ENCODE measurements at places on chromosomes 12 and 14.

DNA sequence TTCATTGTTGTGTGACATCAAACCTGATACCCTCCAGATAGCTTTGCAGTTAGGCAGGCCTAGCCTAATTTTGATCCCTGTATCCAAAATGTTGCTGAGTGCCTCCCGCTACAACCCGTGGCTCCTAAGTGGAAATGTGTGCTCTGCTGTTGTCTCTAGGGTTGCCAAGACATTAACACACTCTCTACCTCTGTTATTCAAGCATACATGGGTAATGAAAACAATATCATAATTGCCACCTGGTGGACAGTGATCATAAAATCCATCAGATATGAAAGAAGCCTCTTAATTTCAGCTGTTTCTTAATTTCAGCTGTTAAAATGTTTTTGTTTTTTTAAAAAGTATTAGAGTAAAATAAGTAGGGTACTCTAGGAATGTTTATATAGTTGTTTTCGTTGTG is 93.5 kb downstream of the PLEKHA5 start:
- H3K27me3 ChIP-seq, result no peaks in the 10 kb centered on the region
- no peak overlapping the region for H3K4me3 ChIP-seq
- H3K27ac ChIP-seq, result peak overlapping the region; percentile 70
- DNase-seq, result no peak
- no peaks in the 10 kb centered on the region for H3K36me3 ChIP-seq

DNA sequence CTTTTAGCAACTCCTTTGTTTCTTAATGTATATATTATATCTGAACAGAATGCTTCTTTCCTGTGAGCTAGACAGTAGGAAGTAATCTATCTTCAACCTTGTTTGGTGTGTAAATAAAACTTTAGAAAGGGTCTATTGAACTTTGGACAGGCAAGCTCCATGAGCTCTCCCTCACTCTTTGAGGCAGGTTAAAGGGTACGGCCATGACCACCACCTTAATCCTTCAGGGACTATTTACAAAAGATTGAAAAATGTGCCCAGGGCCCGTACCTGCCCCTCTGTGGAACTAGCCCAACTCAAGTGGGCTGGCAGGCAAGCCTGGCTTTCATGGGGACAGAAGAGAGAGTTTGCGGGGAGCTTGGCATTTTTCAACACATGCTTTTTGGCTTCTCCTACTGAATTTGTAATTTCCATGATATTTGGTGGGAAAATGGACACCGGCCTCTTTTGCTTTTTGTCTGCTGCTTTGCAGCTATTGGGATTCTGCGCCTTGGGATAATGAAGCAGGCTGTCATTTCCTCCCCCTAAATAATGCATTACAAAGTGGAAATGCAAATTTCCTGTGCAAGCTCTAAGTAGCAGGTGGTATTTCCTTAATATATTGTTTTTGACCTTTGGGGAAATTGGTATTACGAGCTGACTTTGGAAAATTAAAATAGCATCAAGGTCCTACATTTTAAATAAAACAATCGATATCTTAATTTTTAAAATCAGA is 106.0 kb downstream of the HMGA2 start:
- no peak for DNase-seq
- peaks cover 39% of the 10 kb centered on the region for H3K36me3 ChIP-seq
- no peak overlapping the region for H3K4me3 ChIP-seq
- H3K27me3 ChIP-seq, result no peaks in the 10 kb centered on the region
- peaks cover 44% of the 10 kb centered on the region for H3K4me1 ChIP-seq
- peak overlapping the region; percentile 3 for H3K27ac ChIP-seq

- H3K36me3 ChIP-seq, result no peaks in the 10 kb centered on the region
- DNase-seq, result no peak
- no peaks in the 10 kb centered on the region for H3K4me1 ChIP-seq
- no peak overlapping the region for H3K27ac ChIP-seq
Observed at GRCh38 chr12:112638420-112638819, 153.1 kb upstream of the RPH3A start.

DNA sequence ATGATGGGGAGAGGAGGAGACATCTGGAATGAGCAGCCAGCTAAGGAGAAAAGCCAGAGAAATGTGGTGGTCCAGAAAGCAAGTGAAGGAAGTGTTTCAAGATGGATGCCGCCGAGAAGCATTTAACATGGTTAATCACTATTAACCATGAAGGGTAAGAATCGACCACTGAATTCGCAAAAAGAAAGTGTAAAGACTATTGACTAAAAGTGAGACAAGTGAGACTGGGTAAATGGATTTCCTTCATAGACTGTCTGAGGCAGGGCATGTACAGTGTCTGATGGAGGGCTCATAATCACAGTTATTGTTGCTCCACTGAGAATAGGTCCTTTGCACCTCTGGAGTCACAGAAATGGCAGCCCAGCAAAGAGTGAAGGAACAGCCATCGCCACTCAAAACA is 25.3 kb upstream of the CLMN start:
- no peak for DNase-seq
- no peaks in the 10 kb centered on the region for H3K36me3 ChIP-seq

DNA sequence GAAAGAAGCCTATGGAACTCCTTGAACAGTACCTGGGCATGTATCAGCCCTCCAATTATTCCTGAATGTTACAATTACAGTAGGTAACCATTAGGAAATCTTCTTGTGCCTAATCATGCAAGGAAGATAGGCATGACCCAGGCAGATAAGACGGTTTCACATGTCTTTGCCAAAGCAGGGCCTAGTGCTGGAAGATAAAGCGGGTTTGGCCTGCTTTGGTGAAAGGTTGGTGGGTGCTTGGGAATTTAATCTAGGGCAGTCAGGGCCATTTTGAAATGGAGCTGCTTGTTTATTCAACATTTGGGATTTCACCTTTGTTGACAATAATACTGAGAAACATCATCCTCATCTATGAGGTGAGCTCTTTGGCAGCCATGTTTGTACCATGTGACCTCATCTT is 12.5 kb upstream of the SRSF5 start:
- DNase-seq, result no peak
- H3K27ac ChIP-seq, result no peak overlapping the region
- H3K4me3 ChIP-seq, result no peak overlapping the region
- no peaks in the 10 kb centered on the region for H3K4me1 ChIP-seq
- H3K27me3 ChIP-seq, result peaks cover 4% of the 10 kb centered on the region

GRCh38 chr14:31937730-31938346 is 139.3 kb upstream of the ARHGAP5 start:
- H3K36me3 ChIP-seq, result no peaks in the 10 kb centered on the region
- DNase-seq, result no peak
- no peaks in the 10 kb centered on the region for H3K27me3 ChIP-seq

GRCh38 chr12:32549675-32550079 is 129.4 kb upstream of the DNM1L start:
- peaks cover 14% of the 10 kb centered on the region for H3K4me1 ChIP-seq
- peak; percentile 41 for DNase-seq
- no peaks in the 10 kb centered on the region for H3K27me3 ChIP-seq
- no peaks in the 10 kb centered on the region for H3K36me3 ChIP-seq
- peak overlapping the region; percentile 16 for H3K4me3 ChIP-seq
- H3K27ac ChIP-seq, result peak overlapping the region; percentile 4

GRCh38 chr12:6606331-6607131 is 648 bp downstream of the CHD4 start:
- H3K4me3 ChIP-seq, result peak overlapping the region; percentile 86
- peaks cover 42% of the 10 kb centered on the region for H3K4me1 ChIP-seq
- peak overlapping the region; percentile 55 for H3K27ac ChIP-seq
- no peaks in the 10 kb centered on the region for H3K27me3 ChIP-seq

DNA sequence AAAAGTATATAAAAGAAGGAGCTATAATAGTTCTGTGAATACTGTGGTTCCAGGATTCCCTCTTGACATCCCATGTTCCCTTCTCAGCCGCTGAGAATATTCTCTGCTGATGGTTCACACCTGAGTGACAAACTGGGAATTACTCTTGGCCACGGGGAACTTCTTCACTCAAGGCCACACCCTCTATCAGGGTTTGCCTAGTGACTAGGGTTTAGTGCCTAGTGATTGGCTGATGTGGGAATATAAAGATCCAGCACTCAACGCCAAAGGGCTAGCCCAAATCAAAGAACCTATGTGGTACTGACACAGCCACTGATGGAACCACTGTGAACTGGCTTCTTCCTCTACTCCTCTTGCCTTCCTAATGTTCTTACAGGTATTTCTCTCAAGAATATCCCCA is 248.4 kb downstream of the ASCL1 start:
- no peak for DNase-seq
- no peaks in the 10 kb centered on the region for H3K36me3 ChIP-seq
- H3K27me3 ChIP-seq, result no peaks in the 10 kb centered on the region
- H3K27ac ChIP-seq, result no peak overlapping the region

GRCh38 chr12:80710727-80711449 is 3.5 kb downstream of the MYF6 start:
- H3K4me3 ChIP-seq, result no peak overlapping the region
- DNase-seq, result no peak
- peaks cover 19% of the 10 kb centered on the region for H3K27me3 ChIP-seq
- H3K36me3 ChIP-seq, result no peaks in the 10 kb centered on the region

DNA sequence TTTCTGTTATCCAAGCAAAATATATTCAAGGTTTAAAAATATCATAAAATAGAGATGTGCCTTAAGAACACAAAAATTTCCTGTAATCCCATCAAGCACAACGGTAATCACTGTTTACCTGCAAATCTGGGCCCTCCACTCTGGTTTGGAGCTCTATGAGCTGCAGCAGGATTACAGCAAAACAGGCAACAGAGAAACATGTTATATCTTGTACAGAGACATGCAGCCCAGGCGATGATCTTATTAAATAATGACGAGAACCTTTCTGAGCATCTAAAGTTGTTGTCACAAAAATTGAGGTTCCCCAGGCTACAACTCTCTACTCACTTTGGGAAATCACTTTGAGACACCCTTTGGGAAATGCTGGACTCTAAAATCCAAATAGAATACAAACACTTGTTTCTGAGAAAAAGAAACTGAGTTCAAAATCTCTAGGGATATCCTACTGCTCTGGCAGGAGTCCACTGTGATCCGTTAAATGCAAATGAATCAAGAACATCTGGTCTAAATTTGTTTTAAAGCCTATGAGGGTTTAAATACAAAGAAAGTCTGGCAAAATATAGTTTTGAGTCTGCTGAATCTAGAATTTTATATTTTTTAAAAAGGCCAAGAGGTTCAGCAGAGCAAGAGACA is 36.3 kb downstream of the STON2 start:
- DNase-seq, result peak; percentile 21
- H3K4me3 ChIP-seq, result no peak overlapping the region
- no peaks in the 10 kb centered on the region for H3K36me3 ChIP-seq
- no peaks in the 10 kb centered on the region for H3K27me3 ChIP-seq
- no peaks in the 10 kb centered on the region for H3K4me1 ChIP-seq

DNA sequence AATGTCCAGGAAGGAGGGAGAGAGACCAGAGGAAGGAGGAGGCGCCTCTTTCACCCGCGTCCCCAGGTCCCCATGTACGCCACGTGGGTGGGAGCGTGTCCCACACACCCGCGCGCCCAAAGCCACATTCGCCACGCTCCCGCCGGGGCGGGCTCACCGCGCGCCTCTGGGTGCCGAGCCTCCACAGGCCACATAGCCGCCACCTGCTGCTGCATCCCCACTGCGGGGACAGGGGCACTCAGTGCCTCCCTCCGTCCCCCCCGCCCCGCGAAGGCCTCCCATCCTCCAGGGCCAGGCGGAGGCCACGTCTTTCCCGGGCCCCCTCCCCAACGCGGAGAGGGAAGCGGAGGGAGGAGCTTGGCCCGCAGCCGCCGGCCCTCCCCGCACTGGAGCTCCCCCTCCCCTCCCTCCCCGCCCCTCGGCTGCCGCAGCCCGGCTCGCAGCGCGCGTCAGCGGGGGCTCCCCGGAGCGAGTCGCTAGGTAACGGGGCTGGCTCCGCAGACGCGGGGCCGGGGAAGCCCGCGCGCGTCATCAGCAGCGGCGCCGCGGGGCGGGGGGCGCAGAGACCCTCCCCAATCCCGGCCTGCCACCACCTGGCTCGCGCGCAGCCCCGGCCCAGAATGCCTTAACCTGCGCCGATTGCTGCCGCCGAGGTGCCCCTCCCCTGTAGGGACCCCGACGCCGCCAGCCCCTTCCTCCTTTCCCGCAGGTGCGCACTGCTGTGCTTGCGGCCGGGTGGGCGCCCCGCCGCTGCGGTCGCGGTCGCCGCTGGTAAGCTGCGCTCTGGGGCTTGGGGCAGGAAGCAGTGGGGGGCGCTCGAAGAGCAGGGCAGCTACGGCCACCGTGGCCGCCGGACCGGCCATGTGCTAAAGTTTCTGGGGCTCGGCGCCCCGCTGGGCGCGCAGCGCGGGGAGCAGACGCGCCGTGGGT is 536 bp upstream of the TUNAR start:
- no peak overlapping the region for H3K27ac ChIP-seq
- no peaks in the 10 kb centered on the region for H3K36me3 ChIP-seq
- H3K4me1 ChIP-seq, result no peaks in the 10 kb centered on the region
- H3K4me3 ChIP-seq, result no peak overlapping the region

DNA sequence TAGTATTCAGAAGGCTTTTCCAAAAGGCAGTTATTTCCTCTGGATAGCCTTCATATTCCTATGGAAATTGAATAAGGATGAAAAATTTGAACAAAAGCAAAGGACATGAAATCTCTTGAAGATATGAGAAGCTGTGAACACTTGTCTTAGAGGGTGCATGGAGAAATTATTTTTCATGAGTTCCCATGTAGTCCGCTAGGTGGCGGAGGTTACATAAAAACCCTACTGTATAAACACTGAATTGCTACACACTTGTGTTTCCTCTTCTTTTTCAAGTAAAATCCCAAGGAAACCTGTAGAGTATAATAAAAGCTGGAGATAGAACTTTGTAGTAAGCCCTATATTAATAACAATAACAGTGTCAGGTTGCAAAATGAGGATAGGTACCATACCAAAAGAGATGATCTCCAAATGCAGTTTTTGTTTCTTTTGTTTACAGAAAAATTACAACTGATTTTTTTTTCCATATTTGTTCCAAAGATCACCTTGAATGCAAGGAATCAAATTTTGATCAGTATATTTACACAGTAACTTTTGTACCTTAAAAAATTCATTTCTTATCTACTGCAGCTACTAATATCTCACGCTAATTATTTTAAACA is 37.8 kb upstream of the OR4E1 start:
- peak; percentile 60 for DNase-seq
- no peak overlapping the region for H3K4me3 ChIP-seq
- H3K4me1 ChIP-seq, result no peaks in the 10 kb centered on the region

Measured in osteoblast (primary cell).